ENCODE measurements at places on chromosomes 16 and 17.

- no peak for DNase-seq
Observed at GRCh38 chr16:69852815-69853214, 90.7 kb downstream of the WWP2 start.

- DNase-seq: no peak
Observed at GRCh38 chr16:23927796-23928195, 92.0 kb downstream of the PRKCB start.

- peak; percentile 42 for DNase-seq
Observed at GRCh38 chr16:3007957-3008689, 4.6 kb upstream of the CLDN9 start.

GRCh38 chr17:79191270-79191934 is 116.8 kb downstream of the ENGASE start:
- DNase-seq: no peak

- peak; percentile 58 for DNase-seq
Observed at GRCh38 chr17:2433696-2434095, 32.8 kb upstream of the MNT start.

- DNase-seq: peak; percentile 79
Observed at GRCh38 chr17:64781014-64781756, 119.1 kb upstream of the SMURF2 start.

GRCh38 chr16:75416904-75417565 is 16.3 kb downstream of the CFDP1 start:
- DNase-seq: no peak

DNA sequence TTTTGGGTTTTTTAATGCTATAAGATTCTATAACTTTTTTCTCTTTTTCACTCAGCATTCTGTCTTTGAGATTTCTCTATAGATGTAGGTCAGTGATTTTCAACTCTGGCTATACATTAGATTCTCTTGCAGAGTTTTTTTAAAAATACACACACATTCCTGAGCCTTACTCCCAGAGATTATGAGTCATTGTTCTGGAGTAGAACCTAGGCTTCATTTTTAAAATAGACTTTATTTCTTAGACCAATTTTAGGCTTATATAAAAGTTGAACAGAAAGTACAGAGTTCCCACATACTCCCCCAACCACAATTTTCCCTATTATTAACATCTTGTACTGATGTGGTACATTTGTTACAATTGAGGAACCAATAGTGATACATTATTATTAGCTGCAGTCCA is 63.3 kb downstream of the CYB561 start:
- no peak for DNase-seq

DNA sequence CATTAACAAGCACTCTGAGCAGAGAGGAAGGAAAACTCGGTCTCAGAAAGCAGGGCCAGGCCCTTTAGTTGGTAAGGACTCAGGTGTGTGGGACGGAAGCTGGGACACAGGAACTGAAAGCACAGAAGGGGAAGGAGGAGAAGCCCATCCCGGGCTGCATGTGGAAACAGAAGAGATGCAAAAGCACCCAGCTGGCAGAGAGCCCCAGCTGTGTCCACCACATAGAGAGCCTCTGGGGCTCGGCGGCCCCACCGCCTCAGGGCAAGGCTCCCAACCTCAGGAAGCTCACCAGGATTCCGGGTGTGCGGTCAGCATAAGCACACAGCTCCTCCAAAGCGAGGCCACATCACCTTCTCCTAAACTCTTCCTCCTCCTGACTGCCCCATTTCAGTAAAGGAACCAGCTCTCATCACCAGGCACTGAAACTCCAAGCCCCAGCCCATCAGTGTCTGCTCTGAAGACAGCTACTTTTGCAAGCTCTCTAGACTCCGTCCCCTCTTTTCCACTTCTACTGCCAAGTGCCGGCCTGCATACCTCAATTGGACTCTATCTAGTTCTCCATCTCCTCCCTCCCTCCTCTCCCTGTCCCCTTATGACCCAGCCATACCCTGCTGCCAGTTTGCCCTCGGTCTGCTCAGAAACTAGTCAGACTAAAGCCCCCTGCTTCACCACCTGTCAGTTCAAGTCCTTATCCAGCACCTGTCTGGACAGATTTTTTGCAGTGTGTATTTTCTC is 6.0 kb downstream of the ST3GAL2 start:
- peak; percentile 78 for DNase-seq

DNA sequence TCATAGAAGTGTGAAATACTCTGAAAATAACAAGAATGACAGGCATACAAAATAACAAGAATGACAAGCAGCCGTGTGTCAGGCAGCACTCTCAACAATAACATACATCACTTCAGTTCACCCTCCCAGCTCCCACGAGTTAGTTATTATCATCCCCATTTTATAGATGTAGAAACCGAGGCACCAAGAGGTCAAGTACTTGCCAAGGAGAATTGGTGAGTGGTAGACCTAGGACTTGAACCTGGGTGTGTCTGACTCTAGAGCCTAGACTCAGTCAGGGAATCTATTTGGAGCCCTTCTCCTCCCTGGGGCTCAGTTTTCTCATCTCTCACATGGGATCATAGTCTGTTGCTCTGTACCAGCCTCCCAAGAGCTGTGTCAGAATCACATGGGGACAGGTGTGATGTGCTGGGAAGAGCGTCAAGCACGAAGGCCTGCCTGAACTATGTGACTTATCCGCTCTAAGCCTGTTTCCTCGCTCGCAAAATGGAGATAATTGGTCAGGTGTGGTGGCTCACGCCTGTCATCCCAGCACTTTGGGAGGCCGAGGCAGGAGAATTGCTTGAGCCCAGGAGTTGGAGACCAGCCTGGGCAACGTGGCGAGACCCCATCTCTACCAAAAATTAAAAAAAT is 19.4 kb upstream of the PHOSPHO1 start:
- no peak for DNase-seq

DNA sequence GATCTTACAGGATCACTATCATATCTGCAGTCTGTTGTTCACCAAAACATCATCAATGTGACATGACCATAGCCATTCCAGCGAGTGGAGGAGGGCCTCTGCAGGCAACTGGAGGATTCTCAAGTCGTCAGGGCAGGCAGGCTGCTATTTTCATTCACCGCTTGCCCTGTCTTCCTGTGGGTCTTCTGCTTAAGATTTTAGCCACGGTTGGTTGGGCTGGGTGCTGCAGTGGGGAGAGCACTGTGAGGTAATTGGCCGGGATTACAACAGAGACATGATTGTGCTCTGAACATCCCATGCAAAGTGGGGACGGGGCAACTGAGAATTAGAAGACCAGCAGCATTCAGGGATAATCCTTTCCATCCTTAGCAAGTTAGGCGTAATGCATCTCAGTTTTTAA is 245.9 kb downstream of the CPPED1 start:
- no peak for DNase-seq

- DNase-seq: no peak
Observed at GRCh38 chr17:79133214-79133613, 58.6 kb downstream of the ENGASE start.

DNA sequence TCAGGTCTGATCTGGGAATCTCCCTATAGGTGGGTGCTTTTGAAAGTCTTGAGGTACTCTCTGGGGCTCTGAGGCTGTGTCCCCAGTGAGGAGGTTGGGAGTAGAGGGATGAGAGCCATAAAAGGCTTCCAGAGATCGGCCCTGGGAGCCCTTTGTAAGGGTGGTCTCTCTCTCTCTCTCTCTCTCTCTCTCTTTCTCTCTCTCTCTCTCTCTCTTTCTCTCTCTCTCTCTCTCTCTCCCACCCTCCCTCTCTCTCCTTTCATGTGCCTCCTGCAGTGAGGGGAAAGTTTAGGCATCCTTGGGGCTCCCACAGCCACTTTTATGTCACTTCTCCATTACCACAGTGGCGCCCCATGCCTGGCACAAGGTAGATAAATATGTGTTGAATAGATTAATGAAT is 271.3 kb upstream of the N4BP1 start:
- no peak for DNase-seq

GRCh38 chr17:38508954-38509771 is 80.9 kb downstream of the ARHGAP23 start:
- DNase-seq: peak; percentile 73

GRCh38 chr16:77500934-77501664 is 66.3 kb upstream of the ADAMTS18 start:
- DNase-seq: no peak

GRCh38 chr16:30923554-30924075 is at the start of gene FBXL19:
TSS of gene FBXL19 (plus strand) at chr16:30923572. CDS start at chr16:30925755, 2,183 bp downstream.
- DNase-seq: no peak

GRCh38 chr17:78105551-78105950 is 23.0 kb downstream of the TMC6 start:
- DNase-seq: no peak

DNA sequence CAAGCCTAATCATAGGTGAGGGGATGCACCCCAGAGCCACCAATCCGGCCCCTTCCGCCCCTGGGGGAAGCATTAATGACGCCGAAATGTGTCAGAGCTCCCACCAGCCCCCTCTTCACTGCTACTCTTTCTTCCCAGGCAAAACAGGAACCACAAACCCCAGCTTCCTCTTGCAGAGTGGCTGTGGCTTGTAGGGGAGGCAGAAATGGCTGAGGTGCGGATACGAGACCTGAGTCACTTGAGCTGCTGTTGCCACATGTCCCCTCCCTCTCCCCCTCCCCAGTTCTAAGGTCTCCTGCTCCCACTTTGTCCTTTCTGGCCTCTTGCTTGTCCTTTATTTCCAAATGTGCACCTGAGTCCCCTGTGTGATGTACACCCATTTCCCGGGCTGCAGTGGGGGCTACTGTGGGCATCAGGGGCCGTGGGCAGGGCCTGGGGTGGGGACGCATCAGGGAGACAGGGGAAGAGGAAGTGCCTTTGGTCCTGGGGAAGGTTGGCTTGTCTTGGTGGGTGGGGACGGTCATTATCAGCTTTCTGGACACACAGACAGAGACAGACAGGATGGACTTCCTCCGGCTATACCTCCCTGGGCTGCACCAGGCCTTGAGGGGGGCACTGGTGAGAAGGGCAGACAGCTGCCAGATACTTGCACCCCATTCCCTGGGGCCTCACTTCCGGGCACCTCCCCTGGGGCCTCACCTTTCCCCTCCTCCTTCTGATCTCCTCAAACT is at the start of gene APOBR:
TSS of gene APOBR (plus strand) at position 523 of the 731 bp plus-strand sequence. CDS start at position 562, 39 bp downstream.
- DNase-seq: peak; percentile 96

DNA sequence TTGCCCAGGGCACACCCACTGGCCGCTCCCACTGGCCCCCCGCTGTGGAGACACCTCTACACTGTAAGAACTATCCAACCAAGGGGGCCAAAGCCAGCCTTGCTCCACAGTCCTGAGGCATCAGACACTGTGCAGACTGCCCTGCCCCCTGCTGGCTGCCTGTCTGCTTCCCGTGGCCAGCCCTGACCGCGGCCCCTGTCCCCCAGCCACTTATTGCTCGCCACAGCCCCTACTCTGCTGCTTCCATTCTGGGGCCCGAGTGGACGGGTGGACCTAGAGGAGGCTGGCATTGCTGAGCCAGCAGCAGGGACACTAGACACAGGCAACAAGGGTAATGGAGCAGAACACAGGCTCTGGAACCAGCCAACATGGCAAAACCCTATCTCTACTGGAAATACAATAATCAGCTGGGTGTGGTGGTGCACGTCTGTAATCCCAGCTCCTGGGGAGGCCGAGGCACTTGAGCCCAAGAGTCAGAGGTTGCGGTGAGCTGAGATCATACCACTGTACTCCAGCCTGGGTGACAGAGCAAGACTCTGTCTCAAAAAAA is 19.7 kb upstream of the LRRC37A3 start:
- DNase-seq: peak; percentile 60

GRCh38 chr17:34750004-34750403 is 170.6 kb downstream of the TMEM132E start:
- DNase-seq: no peak

GRCh38 chr17:82062076-82062983 is 3.3 kb downstream of the DUS1L start:
- no peak for DNase-seq

- no peak for DNase-seq
Observed at GRCh38 chr17:80109713-80110446, 8.5 kb downstream of the GAA start.

GRCh38 chr16:19878757-19879156 is 5.9 kb downstream of the GPRC5B start:
- DNase-seq: no peak

- peak; percentile 40 for DNase-seq
Observed at GRCh38 chr16:77977339-77977738, 45.0 kb upstream of the CLEC3A start.

Data from inflammatory macrophage treated with lipopolysaccharide for 4 hours (primary cell).